ENCODE measurements at places on chromosomes 16 and 17.

DNA sequence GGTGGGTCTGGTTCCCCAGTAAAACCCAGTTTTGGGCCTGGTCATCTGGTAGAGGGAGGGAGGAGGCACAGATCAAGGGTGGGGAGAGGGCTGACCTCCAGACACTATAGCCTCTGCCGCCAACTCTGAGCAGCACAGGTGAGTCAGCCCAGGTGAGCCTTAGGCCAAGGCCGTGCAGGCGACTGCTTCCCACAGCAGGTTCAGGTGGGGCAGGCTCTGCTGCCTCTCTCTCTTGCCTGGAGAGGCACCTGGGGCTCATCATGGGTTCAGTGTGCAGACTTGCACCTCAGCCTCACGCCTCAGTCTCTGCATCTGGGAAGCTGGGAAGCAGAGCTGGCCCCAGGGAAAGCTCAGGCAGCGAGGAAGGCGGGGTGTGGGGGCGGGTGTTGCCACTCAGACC, 37.8 kb upstream of the IL34 start:
- DNase-seq, result no peak

DNA sequence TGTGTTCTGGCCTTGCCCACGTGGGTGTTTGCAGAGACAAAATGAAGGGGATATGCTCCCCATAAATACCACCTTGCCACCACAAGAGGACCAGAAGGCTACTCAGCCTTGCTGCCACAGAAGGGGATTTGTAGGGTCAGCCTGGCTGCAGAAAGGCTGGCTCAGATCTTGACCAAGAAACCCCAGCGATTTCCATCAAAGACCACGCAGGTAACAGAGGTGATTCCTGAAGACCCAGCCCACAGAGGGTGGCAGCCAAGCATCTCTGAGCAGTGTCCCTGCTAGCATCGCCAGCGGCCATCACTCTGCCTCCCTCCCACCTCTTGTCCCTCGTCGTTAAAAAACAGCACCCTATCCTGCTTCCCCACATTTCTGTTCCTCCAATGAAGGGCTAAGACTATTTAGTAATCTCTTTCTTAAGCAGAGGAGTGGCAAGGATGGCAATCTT, 54.9 kb downstream of the BEAN1 start:
- no peak for DNase-seq

DNA sequence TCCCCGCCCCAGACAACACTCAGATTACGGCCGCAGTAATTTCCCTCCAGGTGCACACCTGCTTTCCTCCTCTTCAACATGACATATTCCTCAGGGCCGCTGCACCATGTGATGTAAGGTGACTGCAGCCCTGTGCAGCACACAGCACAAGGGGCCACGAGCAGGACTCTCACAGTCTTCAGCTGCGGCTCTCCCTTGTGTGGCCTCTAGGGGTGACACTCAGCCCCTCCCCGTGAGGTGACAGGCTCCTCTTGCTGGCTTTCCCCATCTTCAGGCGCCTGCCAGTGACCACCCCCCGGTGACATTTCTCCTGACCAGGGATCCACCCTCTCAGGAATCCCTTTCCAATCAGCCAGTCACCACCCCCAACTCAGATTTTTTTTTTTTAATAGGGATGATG, 31.3 kb upstream of the ABCC3 start:
- DNase-seq, result no peak

- DNase-seq, result no peak
These were observed 102.0 kb upstream of the CDH5 start for GRCh38 chr16:66264311-66265047.

DNA sequence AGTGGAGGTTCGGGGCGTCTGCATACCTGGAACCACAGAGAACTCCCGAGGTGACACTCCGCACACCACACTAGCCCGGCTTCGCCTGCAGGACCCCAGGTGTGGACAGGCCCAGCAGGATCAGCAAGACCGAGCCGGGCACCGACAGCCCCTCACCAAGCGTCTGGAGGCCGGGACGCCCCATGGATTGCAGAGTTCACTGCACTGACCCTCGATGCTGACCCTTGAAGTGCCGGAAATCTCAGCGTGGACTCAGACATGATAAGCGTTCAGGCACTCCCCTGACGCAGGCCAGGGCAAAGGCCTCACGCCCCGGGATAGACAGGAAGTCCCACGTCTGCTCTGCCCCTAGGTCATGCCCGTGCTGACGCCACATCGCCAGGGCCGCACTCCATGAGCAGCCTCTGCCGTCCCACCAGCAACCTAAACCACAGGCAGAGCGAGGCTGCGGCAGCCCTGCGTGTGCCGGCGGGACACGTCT, 26.0 kb downstream of the ACSF3 start:
- DNase-seq, result no peak

DNA sequence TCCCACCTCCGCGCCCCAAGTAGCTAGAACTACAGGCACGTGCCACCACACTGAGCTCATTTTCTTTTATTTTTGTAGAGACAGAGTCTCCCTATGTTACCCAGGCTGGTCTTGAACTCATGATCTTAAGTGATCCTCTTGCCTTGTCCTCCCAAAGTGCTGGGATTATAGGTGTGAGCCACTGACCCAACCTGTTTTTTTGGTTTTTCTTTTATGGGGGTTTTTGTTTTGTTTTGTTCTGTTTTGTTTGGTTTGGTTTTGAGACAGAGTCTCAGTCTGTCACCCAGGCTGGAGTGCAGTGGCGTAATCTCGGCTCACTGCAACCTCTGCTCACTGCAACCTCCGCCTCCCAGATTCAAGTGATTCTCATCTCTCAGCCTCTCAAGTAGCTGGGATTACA, 16.4 kb downstream of the GID4 start:
- no peak for DNase-seq

GRCh38 chr17:44137891-44138709, 3.6 kb upstream of the HROB start:
- no peak for DNase-seq

DNA sequence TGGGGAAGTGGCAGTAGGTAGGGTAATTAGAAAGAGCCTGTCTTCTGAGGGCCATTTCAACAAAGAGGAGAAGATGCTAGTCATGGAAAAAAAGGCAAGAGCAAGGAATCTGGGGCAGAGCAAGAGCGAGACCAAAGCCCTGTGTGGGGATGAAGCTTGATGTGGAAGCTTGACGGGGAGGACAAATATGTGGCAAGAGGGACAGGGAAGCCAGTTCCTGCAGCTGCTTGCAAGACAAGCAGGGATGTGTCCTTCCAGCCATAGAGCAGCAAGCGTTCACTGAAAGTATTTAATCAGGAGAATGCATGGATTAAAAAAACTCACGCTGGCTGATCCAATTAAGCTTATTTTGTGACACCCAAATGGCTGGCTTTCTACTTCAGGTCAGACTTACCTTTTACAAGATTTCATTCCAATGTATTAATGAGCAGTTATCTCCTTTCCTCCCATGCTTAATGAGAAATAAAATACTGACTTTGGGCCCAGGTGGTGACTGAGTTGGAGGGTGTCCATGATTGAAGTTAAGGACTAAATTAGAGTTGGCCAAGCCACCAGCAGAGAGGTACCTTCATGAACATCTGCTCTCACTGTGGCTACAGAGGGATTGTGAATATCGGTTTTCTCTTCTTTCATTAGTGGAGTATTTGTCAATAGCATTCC, 76.8 kb downstream of the ABCA8 start:
- DNase-seq, result no peak

GRCh38 chr16:31130336-31130891, 5.1 kb downstream of the PRSS8 start:
- DNase-seq, result no peak

DNA sequence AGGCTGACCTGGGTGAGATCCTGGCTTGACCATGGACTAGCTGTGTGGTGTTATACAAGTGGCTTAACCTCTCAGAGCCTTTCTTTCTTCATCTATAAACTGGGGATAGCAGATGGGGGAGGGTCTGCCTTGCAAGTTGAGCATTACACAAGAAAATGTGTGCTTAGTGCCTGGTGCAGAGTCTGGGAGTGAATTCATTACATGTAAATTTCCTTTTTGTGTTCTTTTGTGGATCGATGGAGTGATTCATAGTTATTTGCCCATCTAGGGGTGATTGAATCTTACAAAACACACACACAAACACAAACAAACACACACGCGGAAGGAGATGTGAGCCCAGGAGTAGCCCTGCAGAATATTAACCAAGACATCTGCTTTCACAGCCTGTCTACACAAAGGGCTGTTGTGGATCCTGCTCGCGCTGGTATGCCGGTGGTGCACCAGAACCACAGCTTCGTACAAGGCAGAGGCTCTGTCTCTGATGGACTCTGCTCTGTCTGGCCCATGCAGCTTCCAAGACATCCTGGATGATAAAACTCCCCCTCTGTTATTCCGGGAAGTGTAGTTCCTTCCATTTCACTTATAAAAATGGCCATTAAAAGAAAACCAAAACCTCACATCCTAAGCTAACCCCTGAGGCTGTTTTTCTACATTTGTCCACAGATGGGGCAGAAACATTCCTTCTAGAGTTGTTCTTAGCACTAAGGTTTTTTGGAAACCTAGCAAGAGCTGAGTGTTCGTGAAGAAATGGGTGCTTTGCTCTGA, 86.1 kb downstream of the UTP18 start:
- DNase-seq, result no peak

- no peak for DNase-seq
These were observed 741 bp upstream of the DEXI start for GRCh38 chr16:10943064-10943353.

GRCh38 chr17:81302861-81303333, 7.8 kb upstream of the SLC38A10 start:
- no peak for DNase-seq

GRCh38 chr16:28883221-28883996, 5.1 kb downstream of the ATP2A1 start:
- DNase-seq, result no peak

DNA sequence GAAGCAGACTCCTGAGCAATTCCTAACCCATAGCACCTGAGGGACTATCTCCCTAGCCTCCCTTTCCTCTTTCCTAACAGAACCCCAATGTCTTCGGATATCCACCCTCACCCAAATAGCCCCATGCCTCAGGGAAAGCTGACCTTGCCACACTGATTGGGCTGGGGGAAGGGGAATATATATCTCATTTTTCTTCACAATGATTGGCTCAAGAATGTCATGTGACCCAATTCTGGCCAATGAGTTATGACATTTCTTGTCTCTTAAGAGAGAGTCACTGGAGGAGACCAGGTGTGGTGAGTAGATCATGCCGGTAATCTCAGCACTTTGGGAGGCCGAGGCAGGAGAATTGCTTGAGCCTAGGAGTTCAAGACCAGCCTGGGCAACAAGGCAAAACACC, 71.9 kb upstream of the NLK start:
- no peak for DNase-seq

- no peak for DNase-seq
These were observed 66.4 kb downstream of the METRNL start for GRCh38 chr17:83145831-83146230.

DNA sequence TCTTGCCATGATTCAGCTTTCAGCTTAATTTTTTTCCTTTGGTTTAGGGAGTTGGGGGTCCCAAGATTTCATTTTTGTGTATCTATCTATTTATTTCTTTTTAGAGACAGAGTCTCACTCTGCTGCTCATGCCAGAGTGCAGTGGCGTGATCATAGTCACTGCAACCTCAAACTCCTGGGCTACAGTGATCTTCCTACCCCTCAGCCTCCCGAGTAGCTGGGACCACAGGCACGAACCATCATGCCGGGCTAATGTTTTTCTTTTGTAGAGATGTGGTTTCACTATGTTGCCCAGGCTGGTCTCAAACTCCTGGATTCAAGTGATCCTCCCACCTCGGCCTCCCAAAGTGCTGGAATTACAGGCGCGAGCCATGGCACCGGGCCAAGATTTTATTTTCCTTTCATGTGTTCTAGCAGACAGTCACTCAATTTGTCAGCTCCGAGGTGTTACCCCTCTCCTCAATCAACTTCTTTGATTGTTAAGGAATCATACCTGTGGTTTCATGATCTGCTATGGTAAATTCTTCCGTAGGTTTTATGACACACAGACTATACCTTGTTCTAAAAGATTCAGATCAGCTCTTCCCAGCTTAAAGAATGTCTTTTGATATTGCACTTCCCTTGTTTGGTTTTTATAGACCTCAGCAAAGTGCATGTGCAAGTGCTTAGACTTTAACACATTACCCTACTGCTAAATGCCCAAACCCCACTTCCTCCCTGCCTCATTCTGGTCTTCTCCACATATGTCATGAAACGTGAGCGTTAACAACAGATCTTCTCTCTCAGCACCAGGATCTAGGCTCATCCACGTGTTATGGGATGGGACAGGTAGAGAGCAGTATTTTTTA, 13.0 kb downstream of the UNC45B start:
- no peak for DNase-seq

DNA sequence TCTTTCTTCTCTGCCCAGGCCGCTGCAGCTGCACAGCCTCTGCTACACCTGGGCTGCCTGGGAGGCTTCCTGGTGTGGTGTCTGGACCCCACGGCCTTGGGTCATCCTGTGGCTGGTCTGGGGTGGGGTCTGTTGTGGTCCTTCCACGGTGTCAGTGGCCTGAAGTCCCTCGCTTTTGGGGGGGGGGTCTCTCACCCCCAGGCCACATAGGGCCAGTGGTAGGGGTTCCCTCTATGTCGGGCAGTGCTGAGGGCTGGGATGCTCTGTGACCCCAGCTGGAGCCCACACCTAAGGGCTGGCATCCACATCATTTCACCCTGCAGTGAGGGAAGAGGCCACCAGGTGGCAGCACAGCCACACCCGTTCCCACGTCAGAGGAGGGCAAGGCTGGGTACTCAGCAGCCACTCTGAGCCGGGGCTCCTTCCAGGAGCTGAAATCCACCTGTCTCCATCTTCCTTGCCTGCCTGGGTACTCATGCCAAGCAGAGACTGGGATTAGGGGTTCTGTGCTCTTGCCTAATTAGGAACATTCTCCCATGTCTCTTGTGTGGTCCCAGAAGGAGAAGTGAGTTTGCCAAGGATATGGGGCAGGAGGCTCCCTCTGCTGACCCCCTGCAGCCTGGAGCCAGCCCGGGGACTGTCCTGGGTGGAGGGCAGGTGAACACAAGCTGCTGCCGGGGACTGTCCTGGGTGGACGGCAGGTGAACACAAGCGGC, 13.0 kb downstream of the ENGASE start:
- DNase-seq, result peak; percentile 44

- no peak for DNase-seq
These were observed 184.2 kb downstream of the KCNJ2 start for GRCh38 chr17:70353408-70354092.

- DNase-seq, result no peak
These were observed 12.3 kb downstream of the CDH1 start for GRCh38 chr16:68749432-68749831.

DNA sequence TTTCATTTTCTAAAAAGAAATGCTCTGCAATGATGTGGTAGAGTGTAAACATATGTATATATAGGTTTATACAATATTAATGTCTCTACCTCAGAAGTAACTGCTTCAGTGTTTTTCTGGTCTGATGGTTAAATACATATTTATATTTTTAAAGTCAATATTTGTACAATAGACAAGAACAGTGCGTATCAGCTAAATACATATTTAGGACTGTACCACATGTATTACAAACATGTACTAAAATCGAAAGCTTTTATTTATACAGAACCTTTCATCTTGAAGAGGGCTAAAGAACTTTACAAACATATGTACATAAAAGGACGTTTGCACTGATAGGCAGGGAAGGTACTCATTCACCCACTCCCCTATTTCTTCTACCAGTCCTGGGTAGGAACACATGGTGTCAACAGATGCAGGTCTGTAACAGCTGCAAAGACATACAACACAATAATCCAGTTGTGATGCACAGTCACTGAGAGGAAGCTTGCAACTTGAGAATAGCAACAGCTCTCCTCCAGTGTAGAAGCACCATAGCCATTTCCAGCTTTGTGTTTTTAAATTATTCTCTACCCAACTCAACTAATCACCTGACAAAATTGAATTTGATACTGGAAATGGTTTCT, 206.9 kb upstream of the C17orf78 start:
- no peak for DNase-seq
